ENCODE measurements at places on chromosomes 4 and X.

DNA sequence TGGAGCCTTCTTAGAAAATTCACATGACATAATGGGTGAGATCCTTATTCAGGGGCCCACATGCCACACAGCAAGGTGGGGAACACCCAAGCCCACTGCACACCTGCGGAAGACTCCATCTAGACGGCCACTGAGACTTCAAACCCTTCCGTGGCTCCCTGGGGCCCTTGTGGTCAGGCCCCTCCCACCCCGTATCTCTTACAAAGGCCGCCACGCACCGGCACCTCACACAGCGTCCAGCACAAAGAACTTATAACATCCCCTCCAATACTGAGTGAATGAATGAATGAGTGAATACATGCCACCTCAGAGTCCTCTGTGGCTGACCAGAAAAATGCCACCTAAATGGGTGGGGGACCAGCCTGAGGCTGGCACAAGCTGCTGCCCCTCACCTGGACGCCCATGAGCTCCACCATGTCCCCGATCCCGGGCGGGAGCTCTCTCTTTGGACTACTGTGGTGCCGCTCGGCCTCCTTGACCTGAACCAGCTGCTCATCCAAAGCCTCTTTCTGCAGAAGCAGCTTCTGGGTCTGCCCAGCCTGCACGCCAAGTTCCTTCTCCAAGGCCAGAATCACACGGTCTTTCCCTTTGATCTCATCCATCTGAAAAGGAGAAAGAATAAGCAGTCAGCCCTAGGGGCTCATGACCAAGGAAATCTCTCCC is 66.9 kb upstream of the C4orf50 start:
- DNase-seq: no peak

- no peak for DNase-seq
Measured at GRCh38 chr4:13543032-13543838, 1.1 kb downstream of the NKX3-2 start.

- DNase-seq: no peak
Measured at GRCh38 chrX:19704132-19704531, 183.3 kb downstream of the SH3KBP1 start.

DNA sequence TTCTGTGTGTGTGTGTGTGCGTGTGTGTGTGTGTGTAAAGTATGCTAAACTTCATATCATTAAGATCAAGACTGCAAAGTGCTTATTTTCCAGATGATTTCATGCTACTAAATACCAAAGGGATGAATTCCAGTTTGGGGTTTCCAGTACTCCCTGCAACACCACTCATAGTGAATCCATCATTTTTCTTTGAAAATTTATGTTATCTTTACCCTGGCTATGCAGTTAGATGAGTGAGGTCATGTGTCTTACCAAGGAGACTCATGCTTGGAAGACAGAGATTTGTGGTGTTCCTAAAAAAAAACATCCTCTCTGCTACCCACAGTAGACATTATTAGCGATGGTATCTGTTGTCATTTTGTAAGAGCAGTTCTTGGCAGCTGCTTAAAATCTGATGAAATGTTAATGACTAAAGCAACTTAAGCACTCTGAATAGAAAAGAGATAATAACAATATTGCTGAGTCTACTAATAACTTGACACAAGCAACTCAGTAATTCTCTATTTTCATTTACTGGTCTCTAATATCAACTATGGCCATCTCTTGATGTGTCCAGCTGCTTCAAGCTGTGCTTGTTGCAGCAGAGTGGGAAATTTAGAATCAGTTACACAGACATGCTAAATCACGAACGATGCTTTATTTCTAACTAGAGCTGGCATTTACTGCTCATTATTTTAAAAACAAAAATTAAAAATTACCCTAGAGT is 1953.0 kb upstream of the IGFBP7 start:
- DNase-seq: no peak

- no peak for DNase-seq
Measured at GRCh38 chrX:107766470-107767150, 9.0 kb downstream of the TSC22D3 start.

DNA sequence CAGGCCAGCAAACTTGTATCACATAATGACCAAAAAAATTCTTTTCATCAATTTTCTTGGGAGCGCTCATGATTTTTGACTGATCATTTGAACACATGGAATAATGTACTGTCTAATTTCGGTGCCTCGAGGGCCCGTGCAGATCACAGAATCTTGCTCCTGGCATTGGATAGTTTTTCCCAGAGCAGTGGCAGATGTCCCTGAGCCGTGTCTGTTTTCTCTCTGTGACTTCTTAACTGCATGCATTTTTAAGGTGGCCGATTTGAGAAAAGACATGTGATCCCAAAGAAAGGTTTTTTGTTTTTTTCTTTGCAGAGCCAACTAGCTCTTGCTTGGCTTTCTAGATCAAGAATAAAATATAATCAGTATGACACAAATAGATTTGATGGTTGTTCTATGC is 19.7 kb downstream of the GPRIN3 start:
- no peak for DNase-seq

- DNase-seq: no peak
Measured at GRCh38 chr4:166274136-166274761, 401.2 kb downstream of the TLL1 start.

GRCh38 chrX:78527818-78528217 is 131.3 kb downstream of the RTL3 start:
- DNase-seq: no peak

DNA sequence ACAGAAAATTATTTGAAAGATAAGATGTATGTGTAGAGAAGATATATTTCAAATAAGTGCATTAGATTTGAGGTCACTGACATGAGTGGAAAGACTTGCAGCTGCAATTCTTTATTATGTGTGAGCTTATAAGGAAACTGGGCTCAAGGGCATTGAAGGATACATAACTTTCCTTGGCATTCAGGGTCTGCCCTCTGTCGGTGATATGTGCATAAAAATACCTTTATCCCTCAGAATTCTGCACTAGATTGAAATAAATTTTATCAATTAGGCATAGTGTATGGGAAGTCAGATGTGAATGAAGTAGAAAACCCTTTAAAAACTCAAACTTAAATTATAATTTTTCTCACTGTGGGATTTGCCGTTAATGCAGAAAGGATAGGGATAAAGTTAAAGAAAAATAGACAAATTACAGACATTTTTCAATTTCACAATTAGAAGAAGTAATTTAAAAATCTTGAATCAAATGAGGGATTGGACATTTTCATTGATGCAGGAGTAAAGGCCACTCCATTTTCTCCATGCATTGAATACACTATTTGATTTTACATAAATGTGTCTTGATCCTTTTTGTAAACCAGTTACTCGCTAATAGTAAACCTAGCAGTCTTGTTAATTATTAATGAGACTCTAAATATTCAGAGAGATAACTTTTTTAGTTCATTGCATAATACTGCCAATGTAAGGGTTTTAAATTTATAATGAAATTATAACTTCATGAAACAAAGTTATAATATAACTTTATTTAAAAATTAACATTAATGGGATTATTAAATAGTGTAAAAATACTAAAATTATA is 21.0 kb upstream of the ETNPPL start:
- DNase-seq: no peak

DNA sequence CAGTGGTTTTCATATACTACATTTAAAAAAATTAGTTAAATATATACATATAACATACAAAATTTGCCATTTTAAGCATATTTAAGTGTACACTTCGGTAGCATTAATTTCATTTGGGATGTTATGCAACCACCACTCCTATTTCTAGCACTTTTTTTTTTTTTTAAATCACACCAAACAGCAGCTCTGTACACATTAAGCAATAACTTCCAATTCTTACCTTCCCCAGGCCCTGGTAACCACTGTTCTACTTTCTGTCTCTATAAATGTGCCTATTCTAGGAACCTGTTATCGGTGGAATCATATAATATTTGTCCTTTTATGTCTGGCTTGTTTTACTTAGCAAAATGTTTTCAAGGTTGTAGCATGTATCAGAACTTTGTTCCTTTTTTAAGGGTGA is 39.1 kb downstream of the TMEM164 start:
- no peak for DNase-seq

GRCh38 chr4:42359711-42360110 is 37.6 kb upstream of the SHISA3 start:
- no peak for DNase-seq

GRCh38 chr4:165613581-165613980 is 234.8 kb downstream of the CPE start:
- DNase-seq: no peak
